Bladder microvascular endothelial cell (primary cell): ENCODE measurements at places on chromosomes 6 and 20. TPM values are rescaled to one million over a fixed set of nuclear protein-coding genes. Genes with fewer than 3 reads are reported as not detected.

NHLRC1 gene
- total RNA-seq: 1.1 and 1.2 TPM in 2 replicates

ADGRF4 gene
- total RNA-seq: not detected in 2 replicates

WFDC12 gene
- total RNA-seq: not detected in 2 replicates

ZSCAN16 gene
- 11.0 and 11.3 TPM in 2 replicates for total RNA-seq

WFDC10B gene
- total RNA-seq: not detected in 2 replicates

LTB gene
- 4.9 and 39.7 TPM in 2 replicates for total RNA-seq

TPMT gene
- total RNA-seq: 8.3 and 11.4 TPM in 2 replicates

POPDC3 gene
- total RNA-seq: 0.49 and 0.82 TPM in 2 replicates

LAMP5 gene
- 1.4 and 3.2 TPM in 2 replicates for total RNA-seq

TAF4 gene
- total RNA-seq: 2.4 and 9.9 TPM in 2 replicates

RRAGD gene
- total RNA-seq: 0.49 and 0.69 TPM in 2 replicates

ZGPAT gene
- total RNA-seq: 16.4 and 23.8 TPM in 2 replicates

KCNG1 gene
- total RNA-seq: 1.3 and 3.4 TPM in 2 replicates

RBL1 gene
- total RNA-seq: 7.0 and 9.7 TPM in 2 replicates

MOXD1 gene
- total RNA-seq: 0.13 and 0.16 TPM in 2 replicates

GRM4 gene
- under 0.01 TPM in 1 of 2 replicates, not detected in the other for total RNA-seq

CDSN gene
- 0.06 TPM in 1 of 2 replicates, not detected in the other for total RNA-seq

LGSN gene
- total RNA-seq: not detected in 2 replicates

GJA10 gene
- not detected in 2 replicates for total RNA-seq

C6orf141 gene
- 20.6 and 55.0 TPM in 2 replicates for total RNA-seq

SNX9 gene
- total RNA-seq: 34.2 and 48.8 TPM in 2 replicates

C20orf204 gene
- total RNA-seq: 2.8 and 4.5 TPM in 2 replicates

CTCFL gene
- not detected in 2 replicates for total RNA-seq

SMIM29 gene
- total RNA-seq: 13.7 and 18.5 TPM in 2 replicates
